ENCODE measurements at places on chromosomes 4 and X.

DNA sequence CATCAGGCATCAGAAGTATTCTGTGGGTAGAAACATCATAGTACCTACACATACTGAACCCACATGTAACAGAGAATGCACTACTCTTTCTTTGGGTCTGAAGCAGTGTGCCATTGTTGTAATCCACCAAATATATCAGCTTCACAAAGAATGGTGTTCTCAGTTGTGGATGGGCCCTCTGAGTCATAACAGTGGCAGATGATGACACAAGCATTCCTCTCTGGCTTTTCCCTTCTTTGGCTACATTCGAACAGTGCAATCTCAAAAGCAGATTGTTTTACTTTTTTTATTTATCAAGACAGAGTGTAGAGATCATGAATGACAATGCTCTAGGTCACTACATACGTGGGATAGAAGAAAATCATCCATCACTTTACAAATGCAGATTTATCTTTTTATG is 247.2 kb upstream of the EPHA5 start:
- H3K27me3 ChIP-seq = no peaks in the 10 kb centered on the region
- DNase-seq = no peak
- no peaks in the 10 kb centered on the region for H3K36me3 ChIP-seq
- H3K4me1 ChIP-seq = peaks cover 4% of the 10 kb centered on the region
- no peak overlapping the region for H3K4me3 ChIP-seq
- H3K27ac ChIP-seq = no peak overlapping the region

DNA sequence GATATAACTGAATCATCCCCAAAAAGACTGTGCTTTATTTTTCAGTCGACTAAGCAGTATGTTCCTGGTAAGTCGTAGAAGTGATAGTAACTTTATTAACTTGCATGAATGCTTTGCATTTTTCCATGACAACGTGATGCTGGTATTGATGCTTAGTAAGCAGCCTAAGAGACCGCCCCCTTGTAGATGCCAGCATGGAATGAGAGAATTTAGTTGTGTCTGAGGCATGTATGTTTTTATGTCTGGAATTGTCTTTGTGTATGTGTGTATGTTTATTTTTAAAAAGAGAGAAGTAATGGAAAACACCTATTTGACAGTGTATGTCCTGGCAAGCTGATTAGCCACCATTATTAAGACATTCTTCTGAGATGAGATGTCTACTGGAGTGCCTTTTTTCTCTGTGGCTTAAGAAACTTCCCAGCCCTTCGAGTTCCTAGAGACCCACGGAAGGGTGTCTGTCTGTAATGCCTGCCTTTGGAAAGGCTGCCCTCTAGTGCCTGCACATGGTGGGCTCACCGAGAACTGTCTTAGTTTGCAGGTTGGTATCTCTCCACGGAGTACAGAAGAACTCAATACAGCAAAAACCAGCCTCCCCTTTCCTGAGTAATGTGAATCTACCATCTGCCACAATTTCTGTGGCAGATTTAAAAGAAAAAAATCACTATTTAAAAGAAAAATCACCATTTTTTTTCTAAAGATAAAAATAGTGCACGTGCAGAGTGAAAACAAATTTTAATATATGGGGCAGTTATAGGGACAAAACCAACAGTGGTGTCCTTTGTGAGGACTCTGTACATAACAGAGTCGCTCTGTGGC is 85.9 kb downstream of the AASDH start:
- H3K27me3 ChIP-seq = no peaks in the 10 kb centered on the region
- peak overlapping the region; percentile 78 for H3K27ac ChIP-seq
- no peak for DNase-seq
- peaks cover 25% of the 10 kb centered on the region for H3K4me1 ChIP-seq
- peak overlapping the region; percentile 2 for H3K4me3 ChIP-seq
- peaks cover 4% of the 10 kb centered on the region for H3K36me3 ChIP-seq

GRCh38 chrX:7262551-7262950 is 114.6 kb upstream of the PUDP start:
- no peaks in the 10 kb centered on the region for H3K27me3 ChIP-seq
- DNase-seq = no peak
- peaks cover 6% of the 10 kb centered on the region for H3K4me1 ChIP-seq
- H3K36me3 ChIP-seq = peaks cover 33% of the 10 kb centered on the region
- no peak overlapping the region for H3K4me3 ChIP-seq

GRCh38 chrX:110131031-110131430 is 128.1 kb downstream of the TMEM164 start:
- no peak for DNase-seq
- H3K27me3 ChIP-seq = no peaks in the 10 kb centered on the region
- H3K36me3 ChIP-seq = peaks cover 7% of the 10 kb centered on the region
- H3K4me3 ChIP-seq = no peak overlapping the region
- peaks cover 20% of the 10 kb centered on the region for H3K4me1 ChIP-seq

DNA sequence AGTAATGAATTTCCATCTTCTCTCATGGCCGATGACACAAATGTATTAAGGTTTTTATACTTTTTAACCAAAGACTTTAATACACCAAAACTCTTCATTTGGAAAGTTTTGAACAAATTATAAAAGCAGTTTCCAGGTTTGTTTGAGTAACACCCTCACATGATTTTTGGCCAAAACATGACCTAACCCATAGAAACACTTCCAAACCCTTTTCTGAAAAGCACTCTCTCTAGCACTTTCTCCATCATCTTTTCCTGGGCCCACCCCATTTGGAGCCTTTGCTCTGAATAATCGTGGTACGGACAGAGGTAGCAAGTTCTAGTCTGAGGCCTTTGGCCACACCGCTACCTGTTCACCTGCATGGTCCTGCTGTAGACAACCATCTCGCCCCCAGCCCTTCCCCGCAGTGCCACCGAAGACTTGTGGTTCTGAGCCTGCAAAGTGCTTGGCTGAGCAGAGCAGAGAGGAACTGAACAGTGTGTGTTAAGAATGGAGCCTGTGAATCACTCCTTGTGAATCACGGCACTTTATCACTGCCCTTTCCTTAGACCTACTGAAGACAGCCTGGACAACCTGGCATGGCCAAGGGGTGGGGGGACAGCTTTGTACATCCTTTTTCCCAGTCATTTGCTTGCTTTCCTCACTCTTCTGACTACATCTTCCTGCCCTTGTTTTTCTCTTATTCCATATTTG is 181.8 kb downstream of the PTTG2 start:
- H3K4me3 ChIP-seq = no peak overlapping the region
- peaks cover 14% of the 10 kb centered on the region for H3K4me1 ChIP-seq
- DNase-seq = no peak
- no peak overlapping the region for H3K27ac ChIP-seq
- H3K36me3 ChIP-seq = peaks cover 29% of the 10 kb centered on the region

DNA sequence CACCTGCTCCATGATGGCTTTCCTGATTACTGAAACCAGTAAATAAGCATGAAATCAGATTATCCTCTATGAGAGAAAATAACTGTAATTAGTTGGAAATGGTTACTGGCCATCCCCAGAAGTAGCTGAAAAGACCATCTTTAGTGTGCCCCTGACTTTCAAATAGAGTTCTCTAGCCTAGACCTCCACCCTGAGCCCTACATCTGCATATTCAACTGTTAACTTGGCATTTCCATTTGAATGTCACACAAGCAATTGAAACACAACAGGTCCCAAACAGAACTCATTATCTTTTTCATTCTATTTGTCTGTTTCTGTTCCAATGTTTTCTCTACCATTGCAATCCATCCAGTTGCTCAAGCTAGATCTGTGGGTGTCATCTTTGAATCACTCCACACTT is 952.3 kb downstream of the RPA4 start:
- no peaks in the 10 kb centered on the region for H3K4me1 ChIP-seq
- H3K36me3 ChIP-seq = no peaks in the 10 kb centered on the region
- no peak for DNase-seq

Measured in type B pancreatic cell (in vitro differentiated cells).